ENCODE measurements at places on chromosomes 7 and 10.

- DNase-seq = no peak
Measured at GRCh38 chr10:46227936-46228562, 58.7 kb upstream of the ANTXRL start.

DNA sequence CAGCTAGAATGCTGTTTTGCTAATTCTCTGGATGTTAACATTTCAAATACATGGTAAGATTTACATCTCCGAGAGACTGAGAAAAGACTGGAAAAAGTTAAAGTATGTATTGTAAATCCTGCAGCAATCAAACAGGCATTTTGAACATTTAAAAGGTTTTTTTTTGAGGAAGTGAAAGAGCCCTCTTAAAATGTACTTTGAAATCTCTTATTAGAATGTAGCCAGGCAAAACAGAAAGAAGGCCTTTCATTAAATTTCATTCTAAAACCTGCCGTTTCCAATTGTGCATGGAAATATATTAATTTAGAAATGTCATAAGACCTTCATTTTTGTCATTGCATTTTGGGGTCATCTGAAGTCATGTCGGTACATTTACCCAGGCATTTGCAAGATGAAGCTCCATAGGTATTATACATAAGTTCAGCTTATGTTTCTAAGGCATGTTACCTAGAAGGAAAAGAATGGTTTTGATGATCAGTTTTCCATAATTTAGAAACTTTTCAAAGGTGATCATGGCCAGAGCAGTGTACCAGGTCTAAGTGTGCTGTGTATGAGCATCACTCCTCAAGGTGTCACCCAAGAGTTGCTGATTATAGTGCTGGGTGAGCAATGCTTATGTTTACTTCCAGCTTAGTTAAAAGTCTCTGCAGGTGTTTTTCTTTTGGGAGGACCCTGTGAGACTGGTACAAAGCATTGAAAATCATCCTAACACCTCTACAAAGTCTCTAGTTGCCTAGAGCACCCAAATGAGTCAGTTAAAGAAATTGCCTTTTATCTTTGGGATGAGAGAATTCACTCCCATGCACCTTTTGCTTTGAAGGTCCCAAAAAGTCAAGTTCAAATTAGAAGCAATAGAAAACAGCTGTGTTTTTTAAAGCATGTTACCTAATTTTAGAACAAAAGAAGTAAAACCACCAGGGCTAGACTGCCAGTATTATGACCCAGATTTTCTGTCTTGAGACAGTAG is 7.1 kb downstream of the ZNF736 start:
- peak; percentile 85 for DNase-seq

- no peak for DNase-seq
Measured at GRCh38 chr10:62050893-62051433, 149.5 kb downstream of the ARID5B start.

- DNase-seq = no peak
Measured at GRCh38 chr10:99536338-99537085, 3.8 kb downstream of the NKX2-3 start.

Data from OCI-LY7 (cell line).